Globus pallidus (tissue), 1 donor: ENCODE measurements at places on chromosomes 5 and 9.

DNA sequence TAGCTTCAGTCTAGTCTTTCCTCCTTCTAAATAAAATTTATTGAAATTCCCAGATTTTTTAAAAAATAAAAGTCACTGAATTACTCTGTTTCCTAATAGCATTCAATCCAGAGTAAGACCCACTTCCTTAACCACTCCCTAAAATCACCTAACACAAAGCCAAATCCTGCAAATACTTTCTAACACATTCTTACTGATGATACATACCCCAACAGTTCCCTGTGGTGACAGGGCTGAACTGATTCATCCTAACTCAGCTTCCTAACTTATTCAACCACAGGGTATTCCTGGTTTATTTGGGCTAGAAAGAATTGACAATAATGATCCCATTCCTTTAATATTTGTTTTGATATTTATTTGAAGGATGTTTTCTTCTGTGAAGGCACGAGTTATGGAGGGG lies 40.7 kb upstream of the ZNF300 start:
- no peak for DNase-seq

DNA sequence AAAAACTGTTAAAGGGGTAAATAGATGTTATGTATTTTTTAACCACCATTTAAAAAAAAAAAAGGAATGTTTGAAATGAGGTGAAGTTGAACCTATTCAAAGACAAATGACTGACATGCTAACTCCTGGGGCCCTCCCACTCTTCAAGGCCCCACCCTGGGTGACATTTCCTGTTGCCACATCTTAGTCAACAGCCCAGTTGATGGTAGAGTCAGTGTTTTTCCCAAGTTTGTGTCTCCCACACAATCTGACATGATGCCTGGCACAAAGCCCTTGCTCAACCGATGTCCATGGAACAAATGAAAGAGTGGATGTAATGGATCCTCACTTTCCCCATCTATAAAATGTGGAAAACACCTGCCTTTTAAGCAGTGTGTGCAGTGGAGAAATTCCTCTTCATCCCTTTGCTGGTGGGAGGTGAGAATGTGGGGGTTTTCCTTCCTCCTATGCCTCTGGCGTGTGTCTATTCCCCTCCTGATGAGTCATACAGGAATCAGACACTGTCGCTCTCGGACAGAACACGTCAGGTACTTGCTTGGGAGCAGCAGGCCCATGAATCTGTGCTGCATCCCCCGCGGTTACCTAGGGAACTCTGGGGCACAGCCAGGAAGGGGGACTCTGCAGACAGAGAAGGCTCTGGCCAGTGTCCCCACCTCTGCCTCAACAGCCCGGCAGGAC lies 13.7 kb upstream of the ADRA1B start:
- DNase-seq = no peak

- no peak for DNase-seq
Measured at GRCh38 chr5:18113721-18114120, 479.5 kb downstream of the TAF11L14 start.

GRCh38 chr5:38576442-38576841 lies 20.0 kb upstream of the LIFR start:
- DNase-seq = no peak

GRCh38 chr9:92359394-92359995 lies 33.7 kb downstream of the CENPP start:
- no peak for DNase-seq
